GM23248 (cell line): ENCODE measurements at places on chromosomes 6 and 20. TPM values are rescaled to one million over a fixed set of nuclear protein-coding genes. Genes with fewer than 3 reads are reported as not detected.

- DNase-seq = no peak
Measured at GRCh38 chr6:6546318-6547109, 42.0 kb upstream of the LY86 start.

GRCh38 chr6:128216917-128217316 lies 303.5 kb downstream of the PTPRK start:
- DNase-seq = no peak

Gene MCHR2
- not detected in 2 replicates for total RNA-seq

Gene DEF6
- total RNA-seq = 2.6 and 4.9 TPM in 2 replicates

DNA sequence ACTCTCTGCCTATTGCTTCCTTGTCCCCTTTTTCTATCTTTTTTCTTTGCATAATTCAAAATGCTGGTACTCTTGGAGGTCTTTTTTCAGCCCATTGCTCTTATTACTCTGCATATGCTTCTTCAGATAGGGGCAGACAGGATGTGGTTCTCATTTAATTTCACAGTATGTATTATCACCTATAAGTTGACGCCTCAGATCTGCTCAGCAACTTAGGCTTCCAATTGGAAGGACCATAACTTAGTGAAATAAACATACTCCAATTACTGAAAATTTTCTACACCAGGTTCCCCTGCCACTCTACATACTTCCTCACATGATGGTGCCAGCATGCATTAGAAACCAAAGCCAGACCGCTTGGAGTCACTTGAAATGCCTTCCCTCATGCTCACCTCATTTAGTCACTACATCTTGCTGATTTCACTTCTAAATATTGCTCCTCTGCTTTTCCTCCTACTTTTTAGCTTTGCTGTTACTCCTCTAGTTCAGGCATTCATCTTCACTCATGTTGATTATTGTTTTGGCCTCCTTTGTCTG lies 34.5 kb upstream of the AHI1 start:
- DNase-seq = peak; percentile 39

DNA sequence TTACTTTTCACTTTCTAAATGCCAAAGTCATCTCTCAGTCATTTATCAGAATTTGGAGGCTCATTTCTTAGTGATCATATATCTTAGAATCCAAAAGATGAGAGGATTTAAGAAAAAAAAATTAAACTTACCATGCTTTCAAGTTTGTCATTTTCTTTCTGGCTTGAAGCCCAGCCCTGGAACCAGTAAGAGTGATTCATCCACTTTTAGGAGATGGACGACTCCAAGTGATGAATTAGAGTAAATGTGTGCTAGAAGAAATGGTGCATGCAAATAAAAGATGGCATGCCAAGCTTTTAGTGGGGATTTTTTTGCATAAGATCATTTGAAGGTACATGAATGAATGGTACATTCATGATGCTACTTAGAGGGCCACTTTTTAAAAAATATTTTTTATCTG lies 20.1 kb downstream of the PLCB1 start:
- peak; percentile 75 for DNase-seq

- DNase-seq = peak; percentile 32
Measured at GRCh38 chr6:45619994-45620471, 242.3 kb upstream of the SUPT3H start.

DNA sequence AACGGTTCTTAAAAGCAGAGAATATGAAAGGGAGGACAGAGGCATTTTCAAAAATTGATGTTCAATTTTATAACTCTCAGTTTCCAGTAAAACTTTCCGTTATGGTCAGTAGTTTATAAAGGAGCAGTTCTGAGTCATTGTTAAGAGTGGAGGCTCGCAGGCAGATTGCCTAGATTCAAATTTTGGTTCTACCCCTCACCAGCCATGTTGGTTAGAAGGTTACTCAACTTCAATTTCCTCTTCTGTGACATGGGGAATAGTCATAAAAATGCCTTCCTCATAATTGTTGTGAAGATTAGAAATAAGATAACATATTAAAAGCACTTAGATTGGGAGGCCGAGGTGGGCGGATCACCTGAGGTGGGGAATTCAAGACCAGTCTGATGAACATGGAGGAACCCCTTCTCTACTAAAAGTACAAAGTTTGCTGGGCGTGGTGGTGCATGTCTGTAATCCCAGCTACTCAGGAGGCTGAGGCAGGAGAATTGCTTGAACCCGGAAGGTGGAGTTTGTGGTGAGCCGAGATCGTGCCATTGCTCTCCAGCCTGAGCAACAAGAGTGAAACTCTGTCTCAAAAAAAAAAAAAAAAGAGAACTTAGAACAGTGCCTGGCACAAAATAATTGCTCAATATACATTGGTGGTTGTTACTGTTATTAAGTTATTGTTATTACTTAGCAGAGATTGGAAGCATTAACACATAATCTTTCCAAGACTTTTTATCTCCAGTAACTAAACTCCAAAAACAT lies 348.9 kb downstream of the NRN1 start:
- peak; percentile 80 for DNase-seq

DNA sequence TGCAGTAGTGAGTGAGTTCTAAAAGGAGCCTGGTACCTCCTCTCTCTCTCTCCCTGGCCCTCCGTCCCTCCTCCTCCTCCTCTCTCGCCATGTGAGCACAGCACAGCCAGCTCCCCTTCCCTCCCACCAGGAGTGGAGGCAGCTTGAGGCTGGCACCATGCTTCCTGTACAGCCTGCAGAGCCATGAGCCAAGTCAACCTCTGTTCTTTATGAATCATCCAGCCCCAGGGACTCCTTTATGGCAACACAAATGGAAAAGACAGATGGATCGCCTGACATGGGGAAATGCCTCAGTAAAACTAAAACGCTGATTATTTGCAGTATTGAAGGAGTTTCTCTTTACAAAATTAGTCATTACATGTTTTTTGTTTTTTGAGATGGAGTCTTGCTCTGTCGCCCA lies 233.7 kb upstream of the ARID1B start:
- peak; percentile 8 for DNase-seq

Gene KCNK15
- total RNA-seq = 9.9 and 11.1 TPM in 2 replicates

Gene ITPA
- total RNA-seq = 43.6 and 47.2 TPM in 2 replicates

Gene SEL1L2
- total RNA-seq = not detected in 2 replicates

- no peak for DNase-seq
Measured at GRCh38 chr6:113377362-113377942, 479.7 kb upstream of the MARCKS start.

Gene TAF11
- total RNA-seq = 18.2 and 27.1 TPM in 2 replicates

Gene TULP1
- not detected in 2 replicates for total RNA-seq

DNA sequence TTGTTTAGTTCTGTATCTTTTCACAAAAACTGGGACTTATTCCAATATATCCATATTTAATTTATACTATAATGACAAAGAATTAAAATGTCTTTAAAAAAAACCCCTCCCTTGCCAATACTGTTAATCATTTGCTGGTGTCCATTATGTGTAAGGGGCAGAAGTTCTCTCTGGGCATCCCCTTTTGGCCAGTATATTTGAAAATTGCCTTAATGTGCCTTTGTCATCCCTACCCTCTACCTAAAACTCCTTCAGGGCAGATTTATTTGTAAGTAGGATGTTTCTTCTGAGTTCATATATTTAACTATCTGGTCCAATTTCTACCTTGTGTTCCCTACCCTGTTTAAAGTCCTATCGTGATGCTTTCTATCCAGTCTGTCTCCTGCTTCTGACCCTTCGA lies 62.9 kb downstream of the ARHGAP18 start:
- no peak for DNase-seq

DNA sequence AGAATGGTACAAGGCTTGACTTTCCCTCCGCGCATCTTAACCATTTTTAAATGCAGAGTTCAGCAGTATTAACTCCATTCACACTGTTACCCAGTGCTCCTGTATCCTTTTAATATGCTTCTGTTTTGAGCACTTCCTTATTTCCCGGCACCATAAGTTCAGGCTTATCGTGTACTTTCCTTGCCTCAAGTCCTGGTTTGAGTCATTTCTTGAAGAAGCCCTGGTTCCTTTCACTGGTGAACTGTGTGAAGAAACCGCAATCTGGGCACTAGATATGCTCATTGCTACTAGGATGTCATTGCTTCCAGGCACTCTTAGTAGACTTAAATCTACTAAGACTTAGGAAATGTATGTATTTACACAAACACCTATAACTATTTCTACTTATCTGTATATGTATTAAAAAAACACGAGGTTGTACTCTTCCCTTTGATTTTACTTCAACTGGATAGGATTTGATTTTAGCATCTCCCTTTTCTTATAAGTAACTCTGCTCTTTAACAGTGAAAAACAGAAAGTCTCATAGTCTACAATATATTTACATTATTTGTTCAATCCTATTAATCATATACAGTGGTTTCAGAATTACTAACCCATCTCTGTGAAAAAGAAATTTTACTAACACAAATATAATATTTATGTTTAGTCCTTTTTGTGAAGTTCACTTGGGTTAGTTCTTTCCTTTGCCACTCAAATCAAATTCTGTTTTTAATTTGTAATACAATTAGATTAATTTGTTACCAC lies 135.5 kb downstream of the CDKAL1 start:
- no peak for DNase-seq

Gene GHRH
- not detected in 2 replicates for total RNA-seq

Gene FERMT1
- total RNA-seq = 4.1 and 4.2 TPM in 2 replicates

Gene LRRC1
- 1.8 and 5.6 TPM in 2 replicates for total RNA-seq

DNA sequence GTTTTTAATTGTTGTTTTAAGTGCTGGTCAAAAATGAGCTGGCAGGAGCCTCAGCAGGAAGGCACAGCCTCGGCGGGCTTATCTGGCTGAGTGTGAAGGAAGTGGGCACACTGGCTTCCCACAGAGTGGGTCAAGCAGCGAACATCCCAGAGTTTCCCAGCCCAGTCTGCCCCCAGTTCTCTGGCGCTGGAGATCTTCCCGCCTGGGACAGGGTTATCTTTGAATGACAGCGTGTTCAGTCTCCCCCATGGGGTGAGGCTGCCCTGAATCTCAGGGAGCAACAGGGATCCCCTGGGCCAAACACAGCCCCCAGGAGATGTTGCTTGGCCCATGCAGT lies 122.2 kb upstream of the PTPN1 start:
- DNase-seq = no peak

DNA sequence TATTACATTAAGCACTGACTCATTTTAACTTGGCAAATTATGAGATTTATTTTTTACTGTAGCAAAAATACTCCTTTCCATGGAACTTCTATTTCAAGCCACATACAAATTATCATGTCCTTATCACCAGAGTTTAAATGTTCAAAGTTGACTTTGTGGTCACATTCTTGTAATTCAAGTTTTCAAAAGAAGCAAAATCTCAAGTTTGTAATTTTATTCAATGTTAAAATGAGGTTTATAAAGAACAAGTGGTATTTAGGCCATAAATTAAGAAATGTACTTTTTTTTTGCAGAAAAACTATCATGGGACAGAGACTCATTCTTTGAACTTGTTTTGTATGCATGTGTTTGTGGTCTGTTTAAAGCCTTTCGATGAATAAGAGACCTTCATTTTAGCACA lies 811.5 kb downstream of the TENT5A start:
- DNase-seq = no peak

Gene TNNC2
- total RNA-seq = not detected in 2 replicates

DNA sequence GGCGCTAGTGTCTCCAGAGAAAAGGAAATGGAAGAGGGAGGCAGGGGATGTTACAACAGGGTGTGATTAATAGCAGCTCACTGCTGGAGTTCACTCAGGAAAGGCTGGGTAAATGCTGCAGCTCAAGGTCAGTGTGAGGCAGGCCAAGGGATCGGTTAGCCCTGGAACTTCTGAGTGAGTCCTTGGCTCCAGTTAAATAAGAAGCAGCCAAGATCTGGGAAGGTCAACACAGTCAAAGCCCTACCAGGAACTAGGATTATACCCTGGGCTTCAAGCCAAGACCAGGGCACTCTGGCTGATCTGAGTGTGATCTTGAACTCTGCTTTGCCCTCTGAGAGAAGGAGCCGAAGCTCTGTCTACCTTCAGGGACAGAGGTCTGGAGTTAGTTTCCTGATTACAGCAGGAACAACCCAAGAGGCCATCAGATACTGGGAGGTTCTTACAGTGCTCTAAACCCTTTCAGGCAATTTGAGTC lies 44.3 kb downstream of the TPD52L1 start:
- peak; percentile 72 for DNase-seq

DNA sequence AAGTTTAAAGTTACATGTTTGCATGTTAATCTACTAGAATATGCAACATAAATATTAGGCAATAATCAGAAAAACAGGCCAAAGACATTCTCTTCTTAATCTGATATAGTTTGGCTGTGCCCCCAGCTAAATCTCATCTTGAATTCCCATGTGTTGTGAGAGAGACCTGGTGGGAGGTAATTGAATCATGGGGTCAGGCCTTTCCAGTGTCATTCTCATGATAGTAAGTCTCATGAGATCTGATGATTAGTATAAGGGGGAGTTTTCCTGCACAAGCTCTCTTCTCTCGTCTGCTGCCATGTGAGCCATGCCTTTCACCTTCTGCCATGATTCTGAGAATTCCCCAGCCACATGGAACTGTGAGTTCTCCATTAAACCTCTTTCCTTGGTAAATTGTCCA lies 1241.7 kb upstream of the ADGRB3 start:
- DNase-seq = no peak

DNA sequence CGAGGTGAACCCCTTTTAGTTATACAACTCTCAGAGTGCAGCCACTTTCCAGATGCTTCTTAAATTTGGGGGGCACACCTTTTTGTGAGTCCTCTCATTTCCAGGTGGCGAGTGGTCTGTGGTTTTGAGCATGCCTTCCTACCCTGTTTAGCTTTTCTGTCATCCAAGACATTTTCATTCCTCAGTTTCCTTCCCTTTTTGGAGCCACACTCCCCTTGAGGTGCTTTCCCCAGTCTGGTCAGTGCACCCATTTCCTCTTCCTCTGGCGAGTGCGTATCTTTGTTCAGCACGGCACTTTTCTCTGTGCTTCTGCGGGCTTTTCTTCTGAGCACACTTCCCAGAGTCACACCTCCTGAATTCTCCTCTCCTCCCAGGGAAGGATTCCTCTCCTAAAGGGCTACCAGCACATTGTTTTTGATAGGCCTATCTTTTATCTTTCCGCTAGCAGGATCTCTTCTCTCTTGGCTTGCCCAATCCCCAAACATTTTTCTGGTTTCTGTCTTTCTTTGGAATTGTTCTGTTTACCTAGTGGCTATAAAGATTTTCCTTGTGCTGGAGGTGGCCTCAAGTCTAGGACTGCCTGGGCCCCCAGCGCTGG lies 1.4 kb downstream of the PHF20 start:
- DNase-seq = peak; percentile 23

DNA sequence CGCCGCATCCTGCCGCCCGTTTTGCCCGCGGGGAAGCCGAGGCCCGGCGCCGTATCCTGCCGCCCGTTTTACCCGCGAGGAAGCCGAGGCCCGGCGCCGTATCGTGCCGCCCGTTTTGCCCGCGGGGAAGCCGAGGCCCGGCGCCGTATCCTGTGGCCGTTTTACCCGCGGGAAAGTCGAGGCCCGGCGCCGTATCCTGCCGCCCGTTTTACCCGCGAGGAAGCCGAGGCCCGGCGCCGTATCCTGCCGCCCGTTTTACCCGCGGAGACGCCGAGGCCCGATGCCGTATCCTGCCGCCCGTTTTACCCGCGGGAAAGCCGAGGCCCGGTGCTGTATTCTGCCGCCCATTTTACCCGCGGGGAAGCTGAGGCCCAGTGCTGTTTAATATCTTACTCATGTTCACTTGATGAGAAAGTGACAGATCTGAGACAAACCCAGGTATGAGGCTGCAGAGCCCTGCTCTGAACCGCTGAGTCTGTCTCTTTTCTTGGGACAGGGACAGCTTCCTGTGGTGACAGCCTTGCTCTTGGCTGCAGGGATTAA lies 129.4 kb downstream of the CDH26 start:
- no peak for DNase-seq
